AG09309 (cell line): ENCODE measurements at places on chromosomes 5 and 9.

GRCh38 chr5:38166832-38167231, 91.5 kb upstream of the EGFLAM start:
- DNase-seq: no peak

GRCh38 chr9:115367780-115368525, 250.0 kb upstream of the TNC start:
- DNase-seq: no peak

DNA sequence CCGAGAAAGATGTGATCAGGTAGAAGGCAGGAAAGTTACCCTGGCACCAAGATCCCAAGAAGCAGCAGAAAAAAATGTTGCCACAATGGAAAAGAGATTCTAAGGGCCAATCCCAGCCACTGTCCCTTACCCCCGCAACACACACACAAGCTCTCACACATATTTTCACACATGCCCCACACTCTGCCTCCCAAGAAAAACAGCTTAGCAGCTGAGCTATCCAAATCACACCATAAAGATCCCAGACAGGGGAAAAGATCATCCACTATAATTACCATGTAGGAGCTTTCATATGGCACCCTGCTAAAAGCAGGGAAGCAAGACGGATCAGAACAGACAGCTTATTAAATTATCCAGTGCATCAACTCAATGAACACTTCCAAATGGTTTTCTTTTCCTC, 143.4 kb downstream of the FAM114A2 start:
- no peak for DNase-seq

- DNase-seq: no peak
Observed at GRCh38 chr9:2599896-2600295, 21.7 kb upstream of the VLDLR start.

DNA sequence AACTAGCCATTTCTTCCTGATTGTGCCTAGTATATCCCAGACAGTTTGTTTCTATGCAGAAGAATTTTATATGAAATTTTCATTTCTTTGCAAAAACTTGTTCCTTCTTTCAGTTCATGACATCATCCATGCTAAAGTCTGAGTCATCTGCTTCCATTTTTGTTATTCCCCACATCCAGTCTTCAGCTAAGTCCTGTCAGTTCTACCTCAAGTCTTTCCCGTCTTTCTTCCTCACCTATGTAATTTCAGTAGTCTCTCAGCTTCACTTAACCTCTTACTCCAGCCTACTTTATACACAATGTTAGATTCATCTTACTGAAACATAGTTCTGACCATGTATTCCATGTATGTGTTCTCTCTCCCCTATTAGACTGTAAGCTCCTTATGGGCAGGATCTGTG, 39.1 kb downstream of the G3BP1 start:
- no peak for DNase-seq

DNA sequence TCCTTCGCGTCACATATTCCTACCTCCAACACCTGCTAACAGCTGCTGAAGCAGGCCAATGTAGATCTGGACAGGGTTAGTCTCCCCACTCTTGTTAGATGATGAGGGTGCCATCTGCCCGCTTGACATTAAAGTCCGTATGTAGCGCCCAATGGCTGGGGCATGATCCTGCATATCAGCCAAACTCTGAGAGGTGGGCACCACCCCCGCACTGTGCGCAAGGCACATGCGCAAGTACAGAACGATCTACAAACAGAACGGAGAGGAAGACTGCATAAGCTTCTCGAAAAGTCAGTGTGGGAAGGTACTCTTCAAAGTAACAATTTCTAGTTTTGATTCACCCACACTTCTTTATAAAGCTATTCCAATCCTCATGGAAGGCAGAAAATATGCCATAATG, 69.8 kb downstream of the ECPAS start:
- DNase-seq: no peak

- no peak for DNase-seq
Observed at GRCh38 chr5:124524552-124525232, 221.7 kb downstream of the ZNF608 start.

- no peak for DNase-seq
Observed at GRCh38 chr5:2133080-2133479, 250.4 kb upstream of the IRX4 start.

DNA sequence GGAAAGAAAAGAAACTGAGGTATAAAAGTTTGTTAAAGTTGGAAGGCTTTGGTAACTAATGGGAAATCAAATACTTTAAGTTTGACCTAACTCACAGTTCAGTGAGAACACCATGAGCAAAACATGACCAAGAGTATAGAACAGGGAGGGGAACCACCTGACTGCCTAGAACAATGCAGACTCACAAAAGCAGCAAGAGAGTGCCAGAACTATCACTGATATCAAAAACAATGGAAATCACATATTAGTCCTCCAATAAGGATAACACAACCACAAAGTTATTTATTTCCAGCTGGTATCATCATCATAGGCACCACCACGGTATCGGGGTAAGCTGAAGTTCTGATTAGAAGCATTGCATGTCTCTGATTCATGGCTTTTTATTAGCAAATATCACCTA, 77.5 kb downstream of the TRPM6 start:
- no peak for DNase-seq

- no peak for DNase-seq
Observed at GRCh38 chr9:6611865-6612264, 33.7 kb downstream of the GLDC start.

DNA sequence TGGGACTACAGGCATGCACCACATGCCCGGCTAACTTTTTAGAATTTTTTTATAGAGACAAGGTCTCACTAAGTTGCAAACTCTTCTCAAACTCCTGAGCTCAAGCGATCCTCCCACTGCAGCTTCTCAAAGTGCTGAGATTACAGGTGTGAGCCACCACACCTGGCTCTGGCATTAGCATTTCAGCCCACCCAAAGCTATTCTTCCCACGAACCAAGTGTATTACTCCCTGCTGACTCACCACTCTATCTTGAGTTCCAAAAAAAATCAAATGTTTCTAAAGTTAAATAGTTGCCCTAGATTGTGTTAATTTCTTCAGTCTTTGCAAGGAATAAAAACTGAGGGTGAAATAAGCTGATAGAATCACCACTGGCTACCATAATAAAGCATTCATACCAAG, 205.5 kb downstream of the ARRDC3 start:
- DNase-seq: no peak

DNA sequence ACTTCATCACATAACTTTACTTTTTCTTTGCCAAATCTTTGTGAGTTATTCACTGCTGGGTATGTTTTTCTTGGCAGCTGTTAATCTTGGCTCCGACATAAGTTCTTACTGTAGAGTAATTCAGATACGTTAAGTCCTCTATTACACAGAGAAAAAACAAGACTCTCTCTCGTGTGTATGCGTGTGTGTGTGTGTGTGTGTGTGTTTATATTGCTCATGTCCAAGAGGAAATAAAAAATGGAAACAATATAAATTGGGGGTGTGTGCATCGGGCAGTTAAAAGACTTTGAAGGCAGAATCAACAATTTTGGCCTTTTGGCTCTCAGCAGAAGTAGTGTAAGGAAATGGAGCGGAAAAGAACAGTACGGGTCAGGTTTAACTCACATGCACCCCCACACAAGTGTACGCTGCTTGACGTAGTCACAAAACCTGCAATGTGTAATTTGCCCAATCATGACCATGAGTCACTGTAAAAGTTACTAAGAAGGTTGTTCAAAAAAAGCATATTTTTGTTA, 67.2 kb upstream of the IFNE start:
- peak; percentile 93 for DNase-seq

GRCh38 chr5:448766-449090, 5.8 kb downstream of the EXOC3 start:
- DNase-seq: no peak

DNA sequence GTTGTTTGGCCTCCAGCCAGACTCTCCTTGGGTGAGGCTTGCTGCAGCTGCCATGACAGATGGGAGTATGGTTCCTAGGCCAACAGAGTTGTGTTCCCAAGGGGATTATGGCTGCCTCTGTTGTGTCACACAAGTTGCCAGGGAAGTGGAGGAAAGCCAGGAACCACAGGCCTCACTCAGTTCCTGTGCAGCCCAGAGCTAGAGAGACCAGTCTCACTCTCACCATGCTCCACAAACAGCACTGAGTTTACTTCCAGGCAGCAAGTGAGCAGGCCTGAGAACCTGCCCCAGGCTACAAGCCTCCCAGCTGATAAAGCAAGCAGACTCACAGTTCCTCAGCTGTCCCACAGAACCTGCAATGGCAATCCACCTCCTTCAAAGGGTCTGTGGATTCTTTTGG, 273.6 kb upstream of the TAS2R1 start:
- no peak for DNase-seq

- DNase-seq: no peak
Observed at GRCh38 chr5:52771343-52772039, 16.2 kb upstream of the ITGA1 start.

- DNase-seq: no peak
Observed at GRCh38 chr9:137316012-137316981, 14.2 kb upstream of the NRARP start.

DNA sequence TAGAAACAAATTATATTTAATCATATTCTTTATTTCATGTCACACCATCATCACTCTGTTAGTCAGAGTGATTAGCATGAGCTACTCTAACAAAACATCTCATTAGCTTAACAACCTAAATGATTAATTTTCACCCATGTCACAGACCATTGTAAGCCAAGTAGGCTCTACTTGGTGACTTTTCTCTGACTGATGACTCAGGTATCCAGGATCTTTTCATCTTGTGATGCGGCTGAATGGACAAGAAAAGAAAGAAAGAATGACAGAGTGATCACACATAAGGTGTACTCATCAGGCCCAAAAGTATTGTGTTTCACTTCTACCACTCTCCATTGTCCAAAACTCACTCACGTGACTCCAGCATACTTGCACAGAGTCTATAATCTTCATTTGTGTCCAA, 299.3 kb downstream of the ANXA1 start:
- DNase-seq: no peak

- DNase-seq: no peak
Observed at GRCh38 chr5:146111409-146111808, 6.0 kb upstream of the PLAC8L1 start.

DNA sequence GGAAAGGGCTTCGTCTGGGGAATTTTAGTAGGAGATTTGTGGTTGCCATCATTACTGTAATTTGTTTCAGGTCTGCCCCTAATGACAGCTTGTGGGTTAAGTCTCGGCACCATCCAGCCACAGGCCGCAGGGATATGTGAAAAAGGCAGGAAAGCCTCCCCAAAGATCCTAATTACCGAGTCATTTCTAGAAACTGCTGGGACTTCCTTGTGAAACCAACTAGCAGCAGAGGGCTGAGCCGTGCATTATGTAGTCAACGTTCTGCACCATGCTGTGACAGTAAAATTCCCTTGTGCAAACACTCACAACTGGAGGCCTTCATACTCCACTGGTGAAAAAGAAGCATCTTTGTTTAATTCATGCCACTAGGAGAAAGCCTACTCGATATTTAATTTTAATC, 230.3 kb downstream of the MPDZ start:
- no peak for DNase-seq

DNA sequence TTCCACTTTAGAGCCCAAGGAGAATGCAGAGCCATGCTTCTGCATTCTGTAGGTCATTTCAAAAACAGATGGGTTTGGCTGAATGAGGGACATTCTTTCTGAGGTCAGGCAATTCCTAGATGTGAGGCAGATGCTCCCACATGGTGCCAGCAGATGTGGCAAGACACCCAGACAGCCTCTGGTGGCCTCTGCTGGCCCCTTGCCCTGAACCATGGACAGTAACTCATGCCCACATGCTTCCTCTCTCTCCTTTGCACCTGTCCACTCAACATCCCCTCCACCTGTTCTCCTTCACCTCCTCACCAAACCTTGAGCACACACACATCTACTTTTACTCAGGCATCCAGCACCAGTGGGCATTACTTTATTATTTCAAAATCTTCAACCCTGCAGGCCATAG, 252.3 kb downstream of the DNAH5 start:
- DNase-seq: no peak

DNA sequence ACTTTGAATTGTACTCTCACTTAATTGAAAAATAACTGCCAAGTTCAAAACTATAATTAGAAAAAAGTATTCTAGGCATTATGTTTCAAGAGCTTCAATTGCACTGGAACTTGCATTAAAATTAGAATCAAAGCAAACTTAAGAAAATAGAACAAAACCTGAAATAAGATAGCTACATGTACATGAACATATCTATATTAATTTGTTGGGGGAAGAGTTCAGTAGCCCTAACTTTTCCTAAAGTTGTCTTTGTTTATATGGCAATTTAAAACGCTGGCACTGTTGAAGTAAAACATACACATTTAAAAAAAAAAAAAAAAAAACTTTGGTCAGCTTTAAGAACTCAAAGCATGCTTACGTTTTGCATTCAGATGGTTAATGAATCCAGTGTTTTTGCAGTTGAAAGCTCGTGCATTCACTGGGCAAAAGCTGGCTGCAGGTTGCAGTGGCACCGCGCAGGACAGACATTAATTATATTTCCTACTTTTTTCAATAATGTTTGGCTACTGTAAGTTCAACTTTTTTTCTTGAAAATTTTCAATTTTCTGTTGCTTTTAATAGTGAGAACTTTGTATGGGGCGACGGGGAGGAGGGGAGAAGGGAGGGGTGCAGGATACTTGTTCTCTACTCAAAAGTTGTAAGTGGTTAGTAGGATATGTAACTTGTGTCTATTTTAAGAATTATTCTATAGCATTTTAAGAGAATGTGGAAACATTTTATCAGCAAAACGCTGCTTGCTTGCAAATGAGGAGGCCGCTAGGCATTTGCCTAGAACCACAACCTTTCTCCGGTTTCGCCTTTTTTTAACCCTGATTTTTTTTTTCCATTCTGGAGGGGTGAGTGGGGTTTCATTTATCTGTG, 3.9 kb downstream of the NR2F1 start:
- no peak for DNase-seq

- no peak for DNase-seq
Observed at GRCh38 chr5:174789596-174789995, 65.2 kb downstream of the MSX2 start.

DNA sequence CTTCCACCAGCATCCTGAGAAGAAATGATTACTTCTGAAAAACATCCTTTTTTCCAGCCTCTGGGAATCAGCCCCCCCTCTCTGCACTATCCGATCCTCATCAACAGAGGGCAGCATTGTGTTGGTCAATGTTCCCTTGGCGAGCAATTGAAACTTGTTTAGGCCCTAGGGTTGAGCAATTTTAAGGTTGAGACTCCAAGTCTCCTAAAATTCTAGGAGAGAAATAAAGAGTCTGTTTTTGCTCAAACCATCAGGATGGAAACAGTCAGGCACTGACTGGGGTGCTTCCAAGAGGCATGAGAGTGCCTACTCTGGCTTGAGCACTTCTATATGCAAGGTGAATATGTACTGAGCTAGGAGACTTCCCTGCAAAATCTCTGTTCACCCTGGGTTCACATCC, 12.4 kb upstream of the CYFIP2 start:
- peak; percentile 21 for DNase-seq
